GM13977 (cell line): ENCODE measurements at places on chromosomes 7 and 10.

- DNase-seq: no peak
These were observed 194.9 kb upstream of the ETV1 start for GRCh38 chr7:14184292-14184864.

GRCh38 chr10:83632701-83633100 lies 506.6 kb upstream of the GHITM start:
- no peak for DNase-seq

DNA sequence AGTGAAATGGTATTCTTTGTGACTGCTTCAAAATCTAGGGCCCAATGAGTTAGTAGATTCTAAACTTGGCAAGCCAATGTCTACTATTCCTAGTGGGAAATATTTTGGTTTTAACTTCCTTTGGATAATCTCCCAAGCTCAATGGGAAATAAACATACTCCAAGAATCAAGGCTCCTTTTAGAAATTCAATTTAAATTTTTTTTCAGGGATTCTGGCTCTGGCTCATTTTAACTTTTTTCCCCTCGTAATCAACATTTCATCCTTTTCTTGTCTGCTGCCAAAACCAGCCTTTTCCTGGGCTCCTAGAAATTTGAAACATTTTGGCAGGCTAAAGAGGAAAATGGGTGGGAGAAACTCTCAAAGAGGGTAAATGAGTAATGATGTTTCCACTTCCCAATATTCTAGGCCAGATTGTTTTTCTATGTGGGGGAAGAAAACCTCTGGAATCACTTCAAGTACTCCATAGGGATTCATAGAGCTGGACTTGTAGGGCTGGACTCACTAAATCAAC lies 85.6 kb upstream of the AGR3 start:
- DNase-seq: no peak

DNA sequence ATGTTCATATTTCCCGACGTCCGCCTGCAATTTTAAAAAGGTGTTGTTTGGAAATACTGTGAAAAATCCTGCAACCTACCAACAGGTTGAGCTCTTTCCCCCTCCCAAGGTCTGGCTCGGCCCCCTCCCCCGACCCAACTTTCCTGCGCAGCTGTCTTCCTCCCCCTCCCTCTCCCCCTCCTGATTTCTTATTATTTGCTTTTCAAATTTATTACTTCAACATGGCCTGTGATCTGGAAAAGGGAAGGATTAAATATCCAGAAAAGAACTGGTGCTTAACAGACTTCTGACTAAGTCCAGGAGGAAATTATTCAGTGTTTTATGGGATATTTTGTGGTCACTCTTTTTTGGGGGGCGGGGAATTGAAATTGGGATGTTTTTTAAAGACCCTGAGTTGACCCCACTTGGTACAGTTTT lies 2.4 kb downstream of the ARID5B start:
- no peak for DNase-seq

GRCh38 chr10:69360485-69361302 lies 56.0 kb downstream of the TACR2 start:
- no peak for DNase-seq

GRCh38 chr10:68099736-68100135 lies 9.6 kb upstream of the MYPN start:
- no peak for DNase-seq

- DNase-seq: no peak
These were observed 26.3 kb upstream of the OSBPL3 start for GRCh38 chr7:25006276-25006675.

- DNase-seq: peak; percentile 68
These were observed 20.6 kb upstream of the USP6NL start for GRCh38 chr10:11631890-11632587.

DNA sequence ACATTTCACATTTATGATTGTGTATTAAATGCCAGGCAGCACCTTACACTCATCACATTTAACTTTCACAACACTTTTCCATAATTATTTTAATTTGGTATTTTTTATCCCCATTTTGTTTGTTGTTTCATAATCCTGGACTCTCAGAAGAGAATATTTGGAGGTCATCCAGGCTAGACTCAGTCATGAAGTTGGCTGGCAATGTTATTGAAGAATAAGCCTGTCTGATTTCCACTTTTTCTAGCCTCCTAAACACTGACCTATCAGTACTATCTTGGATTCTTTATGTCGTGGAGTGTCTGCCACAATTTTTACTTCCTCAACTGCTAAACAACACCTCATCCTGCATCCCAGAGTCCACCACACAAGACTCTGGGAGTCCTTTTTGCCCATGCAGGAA lies 372.3 kb upstream of the NRP1 start:
- no peak for DNase-seq

DNA sequence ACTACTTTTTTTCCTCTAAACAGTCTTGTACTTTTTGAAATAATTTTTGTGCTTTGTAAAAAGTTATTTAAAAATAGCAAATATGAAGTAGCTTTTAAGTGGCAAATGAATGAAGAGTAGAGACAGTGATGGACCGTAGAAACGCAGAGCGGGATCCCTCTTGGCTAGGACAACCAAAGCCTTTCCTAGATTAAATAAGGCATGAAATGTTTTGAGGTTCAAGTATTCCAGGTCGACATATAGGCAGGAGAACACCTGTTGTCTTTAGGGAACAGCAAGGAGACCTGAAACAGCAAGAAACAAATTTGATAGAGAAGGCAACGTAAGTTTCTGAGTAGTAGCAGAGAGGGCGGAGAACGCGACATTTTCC lies 662 bp upstream of the PPRC1 start:
- DNase-seq: no peak

- DNase-seq: no peak
These were observed 493.8 kb downstream of the TCERG1L start for GRCh38 chr10:130817674-130818073.

DNA sequence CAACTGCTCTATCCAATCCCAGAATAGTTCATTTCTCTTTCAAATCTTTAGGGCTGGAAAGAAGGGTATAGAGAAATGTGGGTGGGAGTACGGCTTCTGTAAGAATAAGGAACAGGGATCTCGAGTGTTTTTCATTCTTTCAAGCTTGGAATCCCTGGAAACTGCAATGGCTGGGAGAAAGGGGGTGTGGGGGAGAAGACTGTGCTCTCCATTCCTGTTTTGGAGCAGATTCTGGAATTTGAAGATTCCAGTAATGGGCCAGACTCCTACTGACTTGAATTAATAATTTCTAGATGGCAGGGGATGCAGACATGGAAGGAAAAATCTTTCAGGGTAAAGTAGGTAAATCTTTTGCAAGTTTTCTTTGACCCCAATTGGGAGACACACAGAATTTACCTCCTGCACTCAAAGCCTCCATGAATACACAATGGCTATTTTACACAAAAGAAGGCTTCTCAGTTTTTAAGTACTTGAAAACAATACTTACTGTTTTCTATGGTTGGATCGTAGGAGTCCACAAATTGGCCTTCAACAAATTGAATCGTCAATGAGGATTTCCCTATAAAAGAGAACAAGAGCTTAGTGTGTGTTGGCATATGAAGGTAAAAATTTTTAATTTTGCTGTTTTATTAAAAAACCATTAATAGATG lies 29.1 kb downstream of the RHEB start:
- no peak for DNase-seq

DNA sequence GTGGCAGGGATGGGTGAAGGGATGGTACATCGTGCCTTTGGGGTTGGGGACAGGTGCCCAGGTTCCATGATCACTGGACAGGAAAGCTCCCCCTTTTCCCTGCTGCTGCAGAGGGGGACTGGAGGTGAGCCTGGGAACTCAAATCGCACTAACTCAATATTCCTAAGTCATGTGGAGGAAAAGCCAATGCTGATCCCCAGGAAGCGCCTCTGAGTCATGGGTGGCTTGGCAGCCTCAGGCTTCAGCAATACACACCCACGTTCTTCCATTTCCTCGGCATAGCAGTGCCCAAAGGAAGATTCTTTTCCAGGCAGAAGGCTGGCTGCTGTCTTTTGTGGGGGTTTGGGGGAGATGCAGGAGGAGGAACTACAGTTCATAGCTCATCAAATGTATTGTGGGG lies 165.8 kb downstream of the CCDC3 start:
- DNase-seq: no peak

GRCh38 chr7:32952876-32953275 lies 4.4 kb upstream of the FKBP9 start:
- no peak for DNase-seq

- DNase-seq: peak; percentile 52
These were observed 942 bp downstream of the TRAPPC14 start for GRCh38 chr7:100157334-100158228.

DNA sequence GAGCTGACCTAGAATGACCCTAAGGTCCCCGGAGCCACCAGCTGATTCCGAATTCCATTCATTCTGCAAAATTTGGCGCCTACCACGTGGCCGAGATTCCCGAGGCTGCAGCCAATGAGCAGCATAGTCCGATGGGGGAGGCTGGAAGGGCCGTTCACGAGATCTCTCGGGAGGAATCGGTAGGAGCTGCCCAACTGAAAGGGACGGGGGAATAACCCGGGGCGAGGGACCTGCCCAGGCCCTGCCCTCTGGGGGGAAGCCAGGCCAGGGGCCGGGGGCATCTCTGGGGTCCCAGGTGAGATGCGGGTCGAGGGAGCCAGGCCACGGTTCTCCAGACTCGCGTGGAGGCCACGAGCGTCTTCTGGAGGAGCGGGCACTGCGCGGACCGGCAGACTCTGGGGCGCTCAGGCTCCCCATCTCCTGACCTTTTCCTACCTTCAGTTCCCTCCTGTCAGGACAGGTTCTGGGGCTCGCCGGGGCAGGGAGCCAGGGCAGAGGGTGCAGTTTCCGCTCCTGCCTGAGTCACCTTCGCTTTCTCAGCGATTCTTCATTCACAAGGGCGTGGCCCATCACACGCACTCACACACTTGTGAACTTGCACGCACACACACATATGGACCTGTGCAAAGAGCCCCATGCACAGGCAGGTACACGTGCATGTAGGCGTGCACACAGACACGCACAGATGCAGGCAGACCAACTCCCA lies 173.4 kb downstream of the RNF216 start:
- DNase-seq: no peak

DNA sequence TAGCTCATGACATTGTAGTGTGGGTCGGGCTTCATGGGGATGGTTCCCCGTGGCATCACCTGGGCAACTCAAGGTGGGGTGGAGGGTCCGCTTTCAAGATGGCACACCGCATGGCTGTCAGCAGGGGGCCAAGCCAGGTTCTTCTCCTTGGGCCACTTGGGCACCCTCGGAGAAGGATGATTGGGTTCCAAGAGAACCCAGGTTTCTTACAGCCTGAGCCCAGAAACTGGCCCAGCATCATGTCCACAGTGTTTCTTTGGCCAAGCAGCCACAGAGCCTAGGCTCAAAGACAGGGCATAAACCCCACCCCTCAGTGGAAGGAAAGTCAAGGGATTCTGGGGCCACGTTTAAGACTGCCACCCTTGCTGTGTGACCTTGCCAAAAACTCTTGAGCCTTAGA lies 110.6 kb downstream of the PTPN20 start:
- no peak for DNase-seq

DNA sequence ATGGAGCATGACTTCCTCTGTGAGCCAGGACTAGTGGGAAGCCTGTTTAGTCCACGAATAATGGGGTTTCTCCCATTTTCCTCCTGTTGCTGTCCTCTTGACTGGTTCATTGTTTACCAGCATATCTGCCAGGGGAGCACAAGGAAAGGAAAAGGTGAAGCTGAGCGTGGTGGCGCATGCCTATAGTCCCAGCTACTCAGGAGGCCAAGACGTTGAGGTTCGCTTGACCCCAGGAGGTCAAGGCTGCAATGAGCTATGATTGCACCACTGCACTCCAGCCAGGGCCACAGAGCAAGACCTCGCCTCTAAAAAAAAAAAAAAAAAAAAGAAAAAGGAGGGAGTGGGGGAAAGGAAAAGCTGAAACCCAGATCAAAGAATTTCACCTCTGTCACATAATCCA lies 5.8 kb upstream of the IL2RA start:
- DNase-seq: no peak

- no peak for DNase-seq
These were observed 533.3 kb upstream of the GHITM start for GRCh38 chr10:83605783-83606630.
